GM19239 (cell line): ENCODE measurements at places on chromosomes 1 and 21.

GRCh38 chr1:59290193-59290949 lies 6.5 kb upstream of the FGGY start:
- DNase-seq = peak; percentile 40

GRCh38 chr1:197916500-197916983 lies 630 bp upstream of the LHX9 start:
- no peak for DNase-seq

DNA sequence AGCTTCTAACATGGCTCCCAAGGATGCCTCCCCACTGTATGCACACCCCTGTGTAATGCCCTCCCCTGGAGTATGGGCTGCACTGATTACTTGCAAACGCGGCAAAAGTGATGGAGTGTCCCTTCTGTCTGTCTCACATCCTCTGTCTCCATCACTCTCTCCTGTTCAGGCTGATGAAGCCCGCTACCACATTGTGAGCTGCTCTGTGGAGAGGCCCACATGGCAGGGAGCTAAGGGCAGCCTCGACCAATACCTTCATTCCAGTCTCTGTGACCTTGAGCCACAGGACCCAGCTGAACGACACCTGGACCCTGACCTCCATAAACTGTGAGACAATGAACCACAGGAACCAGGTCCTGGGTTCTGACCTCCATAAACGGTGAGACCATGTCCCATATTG lies 154.1 kb upstream of the ETV3 start:
- no peak for DNase-seq

DNA sequence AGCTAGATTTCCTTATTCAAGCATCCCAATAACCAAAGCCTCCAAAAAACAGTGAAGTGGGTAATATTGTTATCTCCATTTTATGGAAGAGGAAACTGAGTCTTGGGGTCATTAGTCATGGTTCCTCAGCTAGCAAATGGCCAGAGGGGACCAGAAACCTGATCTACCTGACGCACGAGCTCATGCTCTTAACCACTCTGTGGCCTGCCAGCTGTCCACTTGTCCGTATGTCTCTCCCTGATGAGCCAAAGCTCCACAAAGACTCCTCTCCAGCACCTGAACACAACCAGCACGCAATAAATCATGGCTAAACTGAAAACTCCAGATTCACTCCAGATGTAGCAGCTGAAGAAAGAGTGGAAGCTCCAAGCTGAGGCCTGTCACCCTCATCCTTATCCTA lies 5.8 kb downstream of the CAPN8 start:
- no peak for DNase-seq

GRCh38 chr1:156283521-156283920 lies 604 bp upstream of the TMEM79 start:
- DNase-seq = no peak

DNA sequence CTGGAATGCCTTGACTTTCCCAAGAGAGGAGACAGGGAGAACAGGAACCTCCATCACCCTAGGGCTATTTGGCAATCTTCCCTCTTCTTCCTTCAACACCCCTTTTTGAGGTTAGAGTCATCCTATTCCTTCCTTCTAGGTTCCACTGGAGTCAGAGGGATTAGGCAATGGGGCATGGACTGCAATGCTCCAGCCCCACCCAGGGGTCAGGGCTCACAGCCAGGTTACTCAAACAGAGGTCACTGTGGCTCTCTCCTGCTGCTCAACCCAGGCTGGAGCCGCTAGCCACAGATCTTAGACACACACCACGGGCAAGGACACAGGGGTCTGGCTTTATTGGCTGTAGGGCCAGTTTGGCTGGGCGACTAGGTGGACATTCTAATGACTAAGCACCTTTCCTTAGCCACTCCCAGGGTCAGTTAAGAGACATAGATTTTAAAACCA lies 145.5 kb upstream of the NRIP1 start:
- no peak for DNase-seq

DNA sequence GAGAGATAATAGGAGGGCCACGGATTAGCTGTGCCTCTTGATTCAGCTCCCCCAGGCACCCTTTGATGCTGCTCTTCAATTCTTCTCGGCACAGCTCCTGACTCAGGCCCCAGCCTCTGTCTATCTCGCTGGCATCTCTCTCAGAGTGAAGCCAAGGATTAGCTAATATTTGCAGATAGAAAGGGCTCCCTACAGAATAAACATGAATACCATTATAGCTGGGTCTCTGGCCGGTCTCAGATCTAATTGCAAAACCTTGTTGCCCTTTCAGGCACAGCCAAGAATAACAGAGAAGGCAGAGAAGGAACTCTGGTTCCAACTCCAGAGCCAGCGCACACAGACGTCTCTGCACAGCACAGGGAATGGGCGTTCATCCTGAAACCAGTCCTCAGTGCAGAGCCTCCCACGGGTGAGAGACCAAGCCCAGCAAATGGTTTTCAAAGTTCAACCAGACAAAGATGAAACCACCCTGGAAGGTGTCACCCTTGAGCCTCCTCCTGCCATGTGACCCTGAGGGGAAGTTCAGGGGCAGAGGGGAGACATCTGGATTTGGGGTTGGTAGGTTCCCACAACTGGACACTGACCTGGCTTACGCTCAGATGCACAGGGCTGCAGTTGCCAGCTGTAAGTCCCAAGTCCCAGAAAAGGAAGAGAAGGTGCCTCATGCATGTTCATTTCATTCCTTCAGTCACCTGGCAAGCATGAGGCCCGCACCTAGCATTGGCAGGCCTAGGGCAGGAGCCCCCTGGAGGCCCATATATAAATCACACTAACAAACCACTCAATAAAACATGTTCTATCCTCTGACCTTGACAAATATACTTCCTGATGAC lies 394.0 kb downstream of the NPHP4 start:
- no peak for DNase-seq

DNA sequence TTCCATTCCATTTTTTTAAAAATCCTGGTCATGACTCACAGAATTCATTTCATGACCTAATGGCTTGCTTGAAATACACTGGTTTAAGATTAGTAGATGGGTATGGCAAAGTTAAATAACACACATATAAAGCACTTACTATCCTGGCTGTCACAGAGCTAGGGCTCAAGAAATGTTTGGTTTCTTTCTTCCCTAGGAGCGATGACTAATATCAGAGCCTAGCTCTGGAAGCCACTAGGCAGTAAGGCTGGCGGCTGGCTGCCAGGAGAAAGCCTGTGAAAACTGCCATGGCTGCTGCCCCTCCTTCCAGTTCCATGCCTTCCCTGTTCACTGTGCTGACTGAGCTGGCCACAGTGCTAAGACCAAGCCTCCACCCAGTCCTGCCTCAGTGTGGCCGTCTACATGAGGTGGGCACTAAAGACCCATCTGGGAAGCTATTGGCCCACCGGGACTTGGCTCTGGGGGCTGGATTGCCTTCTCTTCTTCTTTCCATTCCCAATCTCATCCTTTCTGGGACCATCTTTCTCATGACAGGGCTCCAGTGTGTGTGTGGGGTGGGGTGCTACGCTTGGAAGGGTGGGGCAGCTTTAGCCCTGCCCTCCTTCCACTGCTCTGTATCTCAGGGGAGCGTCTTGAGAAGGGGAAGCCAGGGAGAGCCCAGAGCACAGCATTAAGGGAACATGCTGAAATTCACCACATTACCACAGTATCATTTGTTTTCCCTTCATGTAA lies 10.8 kb upstream of the ASCL5 start:
- no peak for DNase-seq

GRCh38 chr1:234326497-234327366 lies 46.5 kb upstream of the COA6 start:
- DNase-seq = peak; percentile 46

DNA sequence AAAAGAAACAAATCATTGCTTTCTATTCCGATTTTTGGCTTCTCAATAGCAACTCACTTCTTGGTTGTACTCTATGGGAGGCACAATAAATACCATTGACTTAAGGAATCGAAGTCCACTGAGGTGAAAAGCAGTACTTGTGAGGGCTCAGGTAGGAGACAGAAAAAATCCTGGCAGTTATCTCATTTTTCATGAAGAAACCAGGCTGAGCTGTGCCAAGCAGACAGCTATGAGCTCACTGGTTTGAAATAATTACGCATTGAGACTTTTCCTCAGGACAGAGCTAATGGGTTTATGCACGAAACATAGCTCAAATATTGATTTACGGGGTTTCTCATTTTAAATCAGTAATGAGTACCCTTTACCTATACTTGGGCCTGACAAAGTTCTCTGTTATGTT lies 18.5 kb downstream of the COLGALT2 start:
- no peak for DNase-seq

- no peak for DNase-seq
These were observed 214.2 kb upstream of the CACYBP start for GRCh38 chr1:174785510-174785909.

GRCh38 chr1:18110598-18110939 lies 3.0 kb downstream of the IGSF21 start:
- no peak for DNase-seq

- no peak for DNase-seq
These were observed 59.1 kb downstream of the GLUL start for GRCh38 chr1:182332261-182333060.

DNA sequence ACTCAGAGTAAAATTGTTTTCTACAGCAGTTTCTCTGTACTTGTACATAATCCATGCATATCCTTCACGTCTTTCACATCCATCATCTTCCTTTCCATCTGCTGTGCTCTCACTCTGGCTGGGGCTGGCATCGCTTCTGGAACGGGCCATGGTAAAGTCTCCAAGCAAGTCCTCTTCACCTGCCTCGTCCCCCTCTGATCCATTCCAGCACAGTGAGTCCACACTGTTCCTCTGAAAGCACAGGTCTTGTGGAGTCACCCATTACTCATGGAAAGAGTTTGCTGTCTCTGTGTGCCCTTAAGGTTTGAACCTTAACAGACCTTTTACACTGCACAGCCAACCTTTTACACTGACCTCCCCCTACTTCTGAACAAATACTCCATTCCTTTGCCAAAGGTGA lies 313.6 kb downstream of the ASTN1 start:
- no peak for DNase-seq

DNA sequence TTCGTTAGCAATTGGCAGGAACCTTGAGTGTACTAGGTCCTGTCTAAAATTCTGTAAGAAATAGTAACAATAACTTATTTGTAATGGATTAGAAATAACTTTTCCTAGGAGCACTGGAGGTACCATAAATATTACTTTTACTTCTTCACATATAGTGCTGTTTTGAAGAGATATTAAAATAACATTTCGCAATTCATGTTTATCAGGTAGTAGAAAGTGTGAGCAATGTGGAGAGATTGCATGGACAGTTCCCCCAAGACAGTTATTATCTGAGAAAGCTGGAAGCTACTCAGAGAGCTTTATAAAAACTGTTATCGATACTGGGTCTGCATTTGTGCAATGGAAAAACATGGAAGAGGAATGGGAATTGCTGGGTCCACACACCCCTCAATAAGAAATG lies 128.5 kb upstream of the KIF26B start:
- DNase-seq = no peak

- DNase-seq = no peak
These were observed 32.4 kb upstream of the SRP9 start for GRCh38 chr1:225745273-225745672.

- DNase-seq = no peak
These were observed 1.3 kb upstream of the INPP5B start for GRCh38 chr1:37948166-37948565.

GRCh38 chr1:41478118-41478748 lies 6.2 kb downstream of the EDN2 start:
- DNase-seq = no peak

- no peak for DNase-seq
These were observed 46.7 kb downstream of the OLIG1 start for GRCh38 chr21:33116676-33117075.

GRCh38 chr1:229080361-229080760 lies 190.6 kb upstream of the RAB4A start:
- DNase-seq = no peak

- no peak for DNase-seq
These were observed 28.9 kb upstream of the RGS1 start for GRCh38 chr1:192546596-192547190.

- no peak for DNase-seq
These were observed 2.5 kb downstream of the FTCD start for GRCh38 chr21:46152927-46153246.

GRCh38 chr1:6357243-6357936 lies 36.2 kb downstream of the ACOT7 start:
- DNase-seq = no peak

GRCh38 chr21:17334484-17334883 lies 178.4 kb upstream of the CXADR start:
- DNase-seq = no peak
